ENCODE measurements at places on chromosomes 13 and 19.

DNA sequence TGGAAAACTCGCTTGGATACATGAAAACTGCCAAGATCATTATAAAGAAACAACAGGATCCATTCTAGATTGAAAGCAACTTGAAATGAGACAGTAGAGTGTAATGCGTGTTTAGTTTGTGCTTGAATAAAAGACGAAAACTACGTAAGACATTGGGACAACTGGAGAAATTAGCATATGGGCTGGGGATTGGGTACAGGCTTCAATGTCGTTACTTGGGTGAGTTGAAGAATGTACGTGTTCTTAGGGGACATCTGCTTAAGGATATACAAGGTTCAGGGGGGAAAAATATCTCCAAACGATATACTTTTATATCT lies 471 bp upstream of the ERVK3-1 start:
- no peak for DNase-seq

GRCh38 chr13:108305655-108306054 lies 36.1 kb downstream of the TNFSF13B start:
- no peak for DNase-seq

DNA sequence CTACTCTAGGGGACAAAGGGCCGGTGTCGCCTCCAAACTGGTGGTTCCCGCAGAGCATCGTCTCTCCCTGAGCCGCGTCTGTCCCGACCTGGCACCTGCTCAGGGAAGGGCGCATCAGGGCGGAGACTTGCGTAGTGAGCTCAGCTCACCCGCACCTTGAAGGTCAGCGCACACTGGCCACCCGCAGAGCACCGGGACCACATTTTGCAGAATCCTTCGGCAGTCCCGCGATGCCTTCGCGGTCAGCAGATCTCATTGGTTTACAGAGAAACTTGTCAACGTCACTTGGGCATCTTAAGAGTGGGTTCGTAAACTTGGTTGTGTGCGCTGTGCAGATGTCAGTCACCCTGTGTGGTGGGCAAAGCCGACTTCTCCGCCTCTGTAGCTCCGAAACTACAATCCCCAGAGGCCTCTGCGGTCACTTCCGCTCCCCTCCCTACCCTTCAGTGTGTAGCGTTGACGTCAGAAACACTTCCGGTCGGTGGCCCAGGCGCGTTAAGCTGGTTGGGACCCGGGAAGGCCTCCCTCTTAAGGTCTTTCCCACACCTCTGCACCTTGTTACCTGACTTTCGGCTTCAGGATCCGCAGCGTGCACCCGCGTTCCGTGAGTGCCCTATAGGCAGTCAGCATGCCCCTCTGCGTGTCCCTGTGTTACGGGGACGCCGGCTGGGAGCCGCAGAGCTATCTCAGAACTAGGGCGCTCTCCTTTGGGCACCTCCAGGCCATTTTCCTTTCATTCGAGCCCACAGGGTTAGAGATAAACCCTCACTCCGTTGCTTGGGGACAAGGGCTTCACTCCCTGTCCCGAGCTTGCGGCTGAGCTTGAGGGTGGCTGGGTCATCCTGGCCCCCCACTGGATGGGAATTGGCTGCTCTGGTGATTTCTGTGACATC lies 36.5 kb upstream of the ZNF527 start:
- peak; percentile 84 for DNase-seq

DNA sequence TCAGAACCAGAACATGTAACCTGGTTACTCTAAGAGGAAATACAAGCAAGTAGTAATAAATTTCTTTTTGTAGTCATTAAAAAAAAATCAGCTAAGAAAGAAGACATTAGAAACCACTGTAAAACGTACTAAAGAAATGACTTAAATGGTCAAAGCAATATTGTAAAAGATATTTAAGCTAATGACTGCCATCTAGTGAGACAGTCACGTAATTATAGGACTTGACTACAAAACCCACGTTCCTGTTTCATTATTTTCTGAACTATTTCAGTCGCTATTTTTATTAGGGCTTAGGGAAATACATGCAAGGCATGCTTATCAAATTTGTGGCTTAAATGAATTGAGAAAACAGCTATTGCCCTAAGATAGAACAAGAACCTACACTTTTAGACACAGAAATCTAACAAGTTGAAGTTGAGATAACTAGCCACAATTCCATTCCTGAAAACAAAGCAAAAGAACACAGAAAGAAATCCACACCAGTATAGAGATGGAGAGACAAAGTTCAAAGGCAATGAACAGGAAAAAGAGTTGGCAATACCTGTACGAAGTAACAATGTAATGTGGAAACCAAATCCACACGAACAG lies 17.9 kb downstream of the ALG5 start:
- peak; percentile 33 for DNase-seq

GRCh38 chr19:47564081-47564480 lies 8.9 kb downstream of the ZNF541 start:
- DNase-seq: no peak

Measured in COR-L47 (cell line).